Endodermal cell (in vitro differentiated cells): ENCODE measurements at places on chromosomes 3 and 15. TPM values are rescaled to one million over a fixed set of nuclear protein-coding genes. Genes with fewer than 3 reads are reported as not detected.

LOXL1 gene
- 16.6 and 21.3 TPM in 2 replicates for total RNA-seq

- H3K4me3 ChIP-seq: no peak overlapping the region
- no peak overlapping the region for H3K27ac ChIP-seq
- peaks cover 7% of the 10 kb centered on the region for H3K4me1 ChIP-seq
- DNase-seq: no peak
- H3K27me3 ChIP-seq: no peaks in the 10 kb centered on the region
- H3K36me3 ChIP-seq: no peaks in the 10 kb centered on the region
These were observed 1024.9 kb downstream of the TUSC7 start for GRCh38 chr3:117734496-117734895.

GRCh38 chr3:35241236-35241635 is 398.1 kb upstream of the ARPP21 start:
- no peaks in the 10 kb centered on the region for H3K36me3 ChIP-seq
- H3K27ac ChIP-seq: no peak overlapping the region
- no peaks in the 10 kb centered on the region for H3K4me1 ChIP-seq
- H3K4me3 ChIP-seq: no peak overlapping the region
- H3K27me3 ChIP-seq: no peaks in the 10 kb centered on the region
- DNase-seq: no peak

DNA sequence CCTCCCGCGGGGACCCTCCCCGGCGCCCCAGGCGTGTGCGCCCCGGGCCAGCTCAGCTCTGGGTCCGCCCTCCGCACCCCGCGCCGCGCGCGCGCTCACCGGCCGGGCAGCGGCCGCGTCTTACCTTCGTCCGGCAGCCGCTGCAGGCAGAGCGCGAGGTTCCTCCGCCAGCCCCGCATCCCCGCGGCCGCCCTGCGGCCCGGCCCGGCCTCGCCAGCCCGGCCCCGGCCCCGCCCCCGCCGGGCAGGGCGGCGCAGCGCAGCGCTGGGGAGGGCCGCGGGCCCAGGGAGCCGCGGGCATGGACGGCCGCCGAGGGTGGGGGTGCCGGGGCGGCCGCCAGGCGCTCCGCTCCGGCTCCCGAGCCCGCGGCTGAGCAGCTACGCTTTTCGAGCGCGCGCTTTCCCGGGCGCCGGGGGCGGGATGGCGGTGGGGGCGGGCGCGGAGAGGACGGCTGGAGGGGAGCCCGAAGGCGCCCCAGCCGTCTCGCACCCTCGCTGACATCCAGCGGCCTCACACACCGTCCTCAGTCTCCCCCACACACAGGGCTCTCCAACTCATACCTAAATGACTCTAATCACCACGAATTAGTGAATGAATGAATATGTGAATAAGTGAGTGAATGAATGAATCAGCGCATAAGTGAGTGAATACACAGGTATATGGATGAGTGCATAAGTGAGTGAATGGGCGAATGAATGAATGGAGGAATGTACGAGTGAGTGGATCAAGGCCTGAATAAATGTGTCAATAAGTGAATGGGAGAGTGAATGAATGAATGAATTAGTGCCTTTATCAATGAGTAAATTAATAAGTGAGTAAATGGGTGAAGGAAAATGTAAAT is 48.5 kb upstream of the CCDC174 start:
- H3K27ac ChIP-seq: no peak overlapping the region
- H3K4me1 ChIP-seq: no peaks in the 10 kb centered on the region
- DNase-seq: peak; percentile 79
- H3K4me3 ChIP-seq: peak overlapping the region; percentile 65
- H3K27me3 ChIP-seq: peaks cover 53% of the 10 kb centered on the region
